T-helper 9 cell (primary cell): ENCODE measurements at places on chromosomes 7 and 10.

- no peak for DNase-seq
Measured at GRCh38 chr10:75852851-75853484, 421.5 kb downstream of the LRMDA start.

- DNase-seq, result no peak
Measured at GRCh38 chr7:16564909-16565426, 38.3 kb downstream of the LRRC72 start.

DNA sequence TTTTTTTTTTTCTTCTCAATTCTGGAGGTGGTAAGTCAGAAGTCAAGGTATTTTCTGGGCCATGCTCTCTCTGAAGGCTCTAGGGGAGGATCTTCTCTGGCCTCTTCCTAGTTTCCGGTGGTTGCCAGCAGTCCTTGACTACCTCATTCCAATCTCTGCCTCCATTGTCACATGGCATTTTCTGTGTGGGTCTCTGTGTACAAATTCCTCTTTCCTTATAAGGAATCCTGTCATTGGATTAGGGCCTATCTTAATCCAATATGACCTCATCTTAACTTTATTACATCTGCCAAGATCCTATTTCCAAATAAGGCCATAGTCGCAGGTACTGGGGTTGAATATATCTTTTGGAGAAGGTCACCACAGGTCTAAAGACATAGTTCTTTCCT, 129.3 kb upstream of the PRR15 start:
- DNase-seq, result no peak

DNA sequence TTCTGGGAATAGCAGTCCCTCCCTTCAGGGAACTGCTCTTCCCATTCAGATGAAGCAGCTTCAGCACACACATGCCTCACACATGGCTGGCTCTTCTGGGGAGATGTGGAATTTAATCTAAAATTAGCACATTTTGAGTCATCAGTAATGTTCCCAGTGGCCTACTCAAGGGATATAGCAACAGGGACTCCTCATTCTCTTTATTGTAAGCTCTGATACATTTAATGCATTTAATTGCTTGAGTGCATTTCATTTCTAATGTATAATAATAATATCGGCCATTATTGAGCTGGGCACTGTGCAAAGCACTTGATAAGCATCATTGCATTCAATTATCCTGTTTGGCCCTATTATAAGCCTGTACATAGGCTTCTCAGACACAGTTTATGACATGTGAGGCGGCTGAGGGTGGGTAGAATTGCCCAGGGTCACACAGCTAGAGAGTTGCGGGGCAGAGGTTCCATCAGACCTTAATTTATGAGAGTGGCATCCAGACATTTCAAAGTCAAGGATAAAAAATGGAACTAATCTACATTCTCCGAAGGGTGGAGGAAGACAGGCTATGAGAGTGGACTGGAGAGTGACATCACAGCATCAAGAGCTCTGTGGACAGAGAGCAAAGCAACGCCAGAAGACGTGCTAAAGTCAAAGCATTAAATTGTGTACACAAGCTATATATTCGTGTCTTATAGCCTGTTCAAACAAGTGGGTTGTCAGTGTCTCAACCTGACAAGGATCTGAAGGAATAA, 76.8 kb downstream of the LANCL2 start:
- DNase-seq, result no peak

DNA sequence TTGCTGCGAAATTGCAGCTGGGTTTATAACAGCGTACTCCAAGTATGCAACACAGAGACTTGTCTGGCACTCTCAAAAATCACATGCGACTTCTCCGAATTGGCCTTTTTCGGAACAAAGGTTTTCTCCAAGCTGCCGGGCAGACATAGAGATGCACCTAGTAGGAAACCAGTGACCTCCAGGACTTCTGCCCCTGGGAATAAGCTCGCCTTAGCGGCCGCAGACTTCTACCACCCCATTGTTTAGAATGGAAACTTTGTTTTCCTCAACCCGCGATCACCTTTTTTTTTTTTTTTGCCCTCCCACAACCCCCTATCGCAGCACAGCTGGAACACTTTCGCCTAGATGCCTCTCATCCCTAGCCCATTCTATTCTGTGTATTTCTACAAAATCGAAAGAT, 4.9 kb upstream of the HOXA10 start:
- no peak for DNase-seq

GRCh38 chr7:43658718-43659548, 70.4 kb downstream of the COA1 start:
- DNase-seq, result no peak

DNA sequence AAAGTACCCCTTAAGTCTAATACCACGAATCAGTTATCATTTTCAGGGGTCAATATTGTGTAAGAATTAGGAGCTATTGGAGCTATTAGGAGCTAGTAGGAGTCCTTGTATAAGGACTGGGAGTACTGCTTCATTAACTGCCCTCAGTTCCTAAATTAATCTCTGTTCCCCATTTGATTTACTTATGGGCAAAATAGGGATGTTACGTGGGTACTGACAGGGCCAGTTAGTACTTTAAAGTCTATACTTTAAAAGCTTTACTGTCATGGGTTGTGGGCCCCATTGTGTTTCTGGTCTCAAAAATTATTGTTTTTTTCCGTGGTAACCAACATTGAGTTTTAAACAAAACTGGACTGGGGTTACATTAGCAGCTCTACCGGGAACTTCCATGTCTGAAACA, 60.3 kb downstream of the PRKAR2B start:
- no peak for DNase-seq

DNA sequence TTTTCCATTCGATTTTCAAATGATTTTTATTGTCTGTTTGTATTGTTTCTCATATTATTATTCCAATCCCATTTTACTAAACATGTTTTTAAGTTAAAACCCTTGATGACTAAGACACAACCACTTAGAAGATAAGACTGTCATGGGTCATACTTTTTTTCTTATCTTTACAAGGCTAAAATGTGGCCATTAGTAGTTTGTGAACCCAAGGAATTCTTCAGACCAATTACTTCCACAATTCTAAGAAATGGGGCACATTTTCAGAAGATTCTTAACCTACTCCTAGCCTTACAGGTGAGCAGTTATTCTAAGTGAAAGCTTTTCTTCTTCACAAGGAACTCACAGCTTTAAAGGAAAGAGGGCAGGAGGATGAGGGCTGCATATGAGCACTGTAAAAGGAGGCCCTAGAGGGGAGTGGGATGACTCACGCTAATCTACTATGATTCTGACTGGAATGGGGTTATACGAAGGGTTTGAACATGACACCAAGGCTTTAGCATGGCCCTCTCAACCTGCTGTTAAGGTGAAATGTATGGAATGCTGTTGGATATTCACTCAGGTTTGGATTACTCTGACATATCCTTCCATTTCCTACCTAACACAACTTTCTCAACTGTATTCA, 81.0 kb downstream of the SORCS1 start:
- DNase-seq, result no peak

DNA sequence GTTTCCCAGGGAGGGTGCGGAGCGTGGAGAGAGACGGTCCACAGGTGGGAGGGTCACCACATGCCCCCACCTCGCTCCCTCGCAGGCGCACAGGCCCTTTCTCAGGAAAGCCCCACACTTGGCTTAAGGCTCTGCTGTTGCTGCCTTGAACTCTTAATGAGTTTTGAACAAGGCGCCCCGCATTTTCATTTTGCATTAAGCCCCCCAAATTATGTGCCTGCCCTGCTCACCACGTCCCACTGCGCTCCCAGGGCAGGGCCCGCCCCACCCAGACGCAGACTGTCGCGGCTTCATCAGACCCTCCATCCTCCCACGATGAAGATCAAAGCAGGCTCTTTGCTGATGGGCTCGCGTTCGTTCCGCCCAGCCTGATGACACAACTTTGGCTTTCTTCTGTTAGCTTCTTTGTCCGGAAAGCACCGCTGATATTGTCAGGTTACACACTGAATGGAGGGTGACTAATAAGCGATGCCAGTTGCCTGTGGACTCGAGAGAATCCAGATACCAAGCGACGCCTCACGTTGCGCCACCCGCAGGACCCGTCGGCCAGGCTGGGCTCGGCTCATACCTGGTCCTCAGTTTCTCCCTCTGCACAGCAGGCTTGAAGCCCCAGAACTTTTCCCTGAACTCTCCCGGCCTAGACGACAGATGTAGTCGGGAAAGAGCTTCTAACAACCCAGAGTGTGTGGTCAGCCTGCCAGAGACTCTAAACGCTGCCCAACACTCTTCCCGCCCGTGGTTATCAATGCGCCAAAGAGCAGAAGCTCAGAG, 9.5 kb downstream of the CALML3 start:
- DNase-seq, result no peak

DNA sequence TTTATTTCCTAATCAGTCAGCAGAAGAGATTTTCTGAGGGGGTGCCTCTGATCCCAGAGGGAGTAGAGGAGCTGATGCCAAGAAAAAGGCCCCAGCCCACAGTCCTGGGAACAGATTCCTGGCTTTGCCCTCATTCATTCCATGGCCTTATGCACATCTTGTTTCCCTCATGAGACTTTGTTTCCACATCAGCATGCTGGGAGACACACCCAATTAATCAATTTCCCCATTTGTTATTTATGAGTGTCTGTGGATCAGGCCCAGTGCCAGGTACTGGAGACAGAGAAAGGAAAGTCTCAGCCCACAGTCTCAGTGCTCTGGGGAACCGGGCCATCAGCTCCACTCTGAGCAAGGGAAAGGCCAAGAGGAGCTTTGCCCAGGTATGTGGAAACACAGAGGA, 496.2 kb upstream of the ZMIZ1 start:
- DNase-seq, result no peak

GRCh38 chr7:82674268-82674667, 230.7 kb upstream of the CACNA2D1 start:
- no peak for DNase-seq

GRCh38 chr7:51303142-51303525, 13.5 kb downstream of the COBL start:
- no peak for DNase-seq

DNA sequence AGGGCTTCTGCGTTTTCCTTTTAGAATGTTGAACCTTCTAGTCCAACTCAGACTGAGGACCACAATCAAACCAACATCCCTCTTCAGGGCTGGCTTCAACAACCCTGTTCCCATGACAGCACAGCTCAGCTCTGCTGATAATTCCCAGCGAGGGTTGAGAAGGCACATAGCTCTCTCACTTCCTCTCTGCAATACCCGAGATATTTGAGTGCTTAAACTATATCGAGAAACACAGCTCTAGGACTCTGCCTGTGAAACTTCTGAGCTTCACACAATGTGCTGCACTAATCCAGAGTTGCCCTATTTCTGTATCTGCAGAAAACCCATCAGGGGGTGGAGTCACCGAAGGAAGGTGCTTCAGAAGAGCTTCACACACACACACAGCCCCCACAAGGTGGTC, 1.6 kb upstream of the ADARB2 start:
- no peak for DNase-seq

GRCh38 chr10:96619796-96620773, 33.3 kb upstream of the TM9SF3 start:
- no peak for DNase-seq

DNA sequence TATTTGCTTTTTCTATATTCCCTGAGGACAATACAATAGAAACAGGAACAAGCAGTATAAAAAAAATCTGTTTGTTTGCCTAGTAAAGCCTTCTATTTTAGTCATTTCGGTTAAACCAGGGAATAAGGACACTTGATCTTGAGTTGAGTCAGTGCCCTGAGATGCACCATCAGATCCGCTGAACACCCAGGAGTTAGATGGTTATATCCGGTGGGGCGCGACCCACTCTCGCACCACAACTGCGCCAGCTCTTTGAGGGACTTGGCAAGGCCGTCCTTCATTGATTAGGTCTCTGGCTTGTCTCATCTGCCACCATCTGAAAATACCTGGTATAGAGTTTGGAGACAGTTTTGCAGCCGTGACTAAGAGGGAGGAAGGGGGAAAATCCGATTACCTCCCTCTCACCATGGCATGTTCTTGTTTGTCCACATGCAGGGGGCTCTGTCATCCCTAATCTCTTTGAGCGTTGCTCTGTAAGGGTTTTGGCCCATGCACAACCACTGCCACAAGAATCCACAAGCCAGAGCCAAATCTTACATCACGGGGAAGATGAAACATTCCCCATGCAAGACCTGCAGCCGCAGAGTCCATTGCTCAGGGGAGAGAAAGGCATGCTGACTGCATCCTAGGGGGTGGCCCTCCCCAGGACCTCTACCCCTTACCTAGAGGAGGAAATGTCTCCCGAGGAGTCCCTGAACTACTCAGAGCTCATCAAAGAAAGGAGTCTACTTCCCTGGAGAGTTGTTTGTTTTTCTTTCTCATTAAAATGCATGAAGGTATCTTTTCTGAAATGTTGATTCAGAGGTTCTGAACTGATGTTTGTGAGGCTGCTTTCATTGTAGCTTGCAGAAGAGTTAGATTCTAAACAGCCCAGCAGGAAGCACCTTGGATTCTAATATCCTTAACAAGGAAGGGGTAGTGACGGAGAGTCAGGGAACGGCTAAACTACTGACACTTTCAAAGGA, 101.6 kb upstream of the FAM171A1 start:
- no peak for DNase-seq

- no peak for DNase-seq
Measured at GRCh38 chr7:22885797-22886261, 63.2 kb upstream of the TOMM7 start.

DNA sequence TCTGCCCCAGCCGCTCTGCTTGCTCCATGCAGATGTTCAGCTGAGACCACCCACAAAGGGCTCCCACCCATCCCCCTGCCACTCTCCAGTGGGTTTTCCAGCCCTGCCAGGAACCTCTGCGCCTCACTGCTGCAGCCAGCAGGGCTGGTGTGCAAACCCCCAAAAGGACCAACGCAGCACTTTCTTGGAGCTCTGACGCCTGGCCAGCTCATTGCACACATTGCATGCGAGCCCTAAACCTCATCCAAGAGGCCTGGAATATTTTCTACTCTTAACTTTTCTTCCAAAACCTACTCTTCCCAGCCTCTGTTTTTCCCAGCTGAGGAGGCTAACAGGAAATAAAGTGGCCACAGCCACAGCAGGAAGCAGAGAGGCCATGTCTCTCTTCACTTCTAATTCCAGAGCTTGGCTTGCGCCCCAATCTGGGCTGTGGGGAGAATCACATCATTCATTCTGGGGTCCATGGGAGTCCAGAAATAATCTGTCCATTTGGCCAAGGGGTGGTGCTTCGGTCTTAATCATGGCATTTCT, 4.6 kb upstream of the FAM170B start:
- no peak for DNase-seq

GRCh38 chr7:103396471-103396870, 49.0 kb downstream of the PSMC2 start:
- DNase-seq, result no peak

- no peak for DNase-seq
Measured at GRCh38 chr7:45455662-45456061, 118.5 kb upstream of the ADCY1 start.

GRCh38 chr10:32167450-32167849, 111.2 kb upstream of the KIF5B start:
- no peak for DNase-seq

DNA sequence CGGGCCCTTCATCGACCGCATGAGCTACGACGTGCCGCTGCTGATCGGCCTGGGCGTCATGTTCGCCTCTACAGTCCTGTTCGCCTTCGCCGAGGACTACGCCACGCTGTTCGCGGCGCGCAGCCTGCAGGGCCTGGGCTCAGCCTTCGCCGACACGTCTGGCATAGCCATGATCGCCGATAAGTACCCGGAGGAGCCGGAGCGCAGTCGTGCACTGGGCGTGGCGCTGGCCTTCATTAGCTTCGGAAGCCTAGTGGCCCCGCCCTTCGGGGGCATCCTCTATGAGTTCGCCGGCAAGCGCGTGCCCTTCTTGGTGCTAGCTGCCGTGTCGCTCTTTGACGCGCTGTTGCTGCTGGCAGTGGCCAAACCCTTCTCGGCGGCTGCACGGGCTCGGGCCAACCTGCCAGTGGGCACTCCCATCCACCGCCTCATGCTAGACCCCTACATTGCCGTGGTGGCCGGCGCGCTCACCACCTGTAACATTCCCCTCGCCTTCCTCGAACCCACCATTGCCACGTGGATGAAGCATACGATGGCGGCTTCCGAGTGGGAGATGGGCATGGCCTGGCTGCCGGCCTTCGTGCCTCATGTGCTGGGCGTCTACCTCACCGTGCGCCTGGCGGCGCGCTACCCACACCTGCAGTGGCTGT, 1.2 kb downstream of the SLC18A3 start:
- no peak for DNase-seq
